ENCODE measurements at places on chromosomes 11 and 22. TPM values are rescaled to one million over a fixed set of nuclear protein-coding genes. Genes with fewer than 3 reads are reported as not detected.

DNA sequence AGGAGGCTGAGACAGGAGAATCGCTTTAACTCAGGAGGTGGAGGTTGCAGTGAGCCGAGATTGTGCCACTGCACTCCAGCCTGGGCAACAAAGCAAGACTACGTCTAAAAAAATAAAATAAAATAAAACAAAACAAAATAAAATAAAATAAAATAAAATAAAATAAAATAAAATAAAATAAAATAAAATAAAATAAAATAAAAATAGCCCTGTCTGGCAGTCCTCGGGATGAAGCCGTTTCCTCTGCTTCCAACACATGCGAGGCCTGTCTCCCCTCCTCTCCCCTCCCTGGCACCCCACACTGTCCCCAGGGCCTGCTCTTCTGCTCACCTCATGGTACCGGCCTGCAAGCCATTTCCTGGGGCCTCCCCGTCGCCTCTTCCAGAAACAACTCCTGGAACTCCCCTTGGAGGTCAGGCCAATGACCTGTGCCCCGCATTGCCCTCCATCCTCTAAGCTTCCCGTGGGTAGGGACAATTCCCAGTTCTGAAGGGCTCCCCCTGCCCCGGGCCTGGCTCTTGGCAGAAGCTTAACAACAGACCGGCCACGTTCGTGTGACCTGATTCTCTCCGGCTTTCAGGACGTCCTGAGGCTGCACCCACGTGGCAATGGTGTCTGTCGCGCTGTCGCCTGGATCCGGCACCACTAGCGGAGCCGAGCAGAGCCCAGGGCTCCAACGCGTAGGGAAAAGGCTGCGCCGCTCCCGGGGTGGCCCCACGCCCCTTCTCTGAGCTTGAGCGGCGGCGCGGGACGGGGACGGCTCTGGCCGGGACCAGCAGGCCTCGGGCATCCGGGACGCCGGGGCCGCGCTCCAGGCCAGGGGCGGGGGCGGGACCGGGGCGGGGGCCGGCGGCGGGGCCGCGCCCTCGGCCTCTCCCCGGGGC lies 456 bp upstream of the PARVB start:
- peak; percentile 53 for DNase-seq

GRCh38 chr11:11279956-11280689 lies 72.9 kb downstream of the CSNK2A3 start:
- DNase-seq = no peak

GRCh38 chr11:73265853-73266645 lies 6.1 kb upstream of the P2RY6 start:
- DNase-seq = no peak

- DNase-seq = peak; percentile 58
Observed at GRCh38 chr22:36510966-36511881, 4.4 kb upstream of the FOXRED2 start.

DNA sequence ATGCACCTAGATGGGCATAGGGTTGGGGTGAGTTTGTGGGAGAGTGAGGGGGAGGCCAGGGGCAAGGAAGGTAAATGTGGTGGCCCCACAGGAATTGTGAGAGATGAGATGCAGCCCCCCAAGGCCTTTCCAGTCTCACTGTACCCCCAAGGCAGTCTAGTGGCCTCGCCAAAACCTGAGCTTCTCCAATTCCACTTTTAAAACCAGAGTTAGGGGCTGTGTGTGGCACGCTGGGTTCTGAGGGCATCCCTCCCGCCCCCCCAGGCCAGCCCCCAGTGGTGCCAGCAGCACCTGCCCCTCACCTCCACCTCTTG lies 40.4 kb downstream of the KCNC1 start:
- DNase-seq = no peak

- DNase-seq = no peak
Observed at GRCh38 chr11:69948256-69949141, 129.3 kb upstream of the FGF3 start.

- DNase-seq = no peak
Observed at GRCh38 chr11:57324154-57324885, 432 bp downstream of the TNKS1BP1 start.

DNA sequence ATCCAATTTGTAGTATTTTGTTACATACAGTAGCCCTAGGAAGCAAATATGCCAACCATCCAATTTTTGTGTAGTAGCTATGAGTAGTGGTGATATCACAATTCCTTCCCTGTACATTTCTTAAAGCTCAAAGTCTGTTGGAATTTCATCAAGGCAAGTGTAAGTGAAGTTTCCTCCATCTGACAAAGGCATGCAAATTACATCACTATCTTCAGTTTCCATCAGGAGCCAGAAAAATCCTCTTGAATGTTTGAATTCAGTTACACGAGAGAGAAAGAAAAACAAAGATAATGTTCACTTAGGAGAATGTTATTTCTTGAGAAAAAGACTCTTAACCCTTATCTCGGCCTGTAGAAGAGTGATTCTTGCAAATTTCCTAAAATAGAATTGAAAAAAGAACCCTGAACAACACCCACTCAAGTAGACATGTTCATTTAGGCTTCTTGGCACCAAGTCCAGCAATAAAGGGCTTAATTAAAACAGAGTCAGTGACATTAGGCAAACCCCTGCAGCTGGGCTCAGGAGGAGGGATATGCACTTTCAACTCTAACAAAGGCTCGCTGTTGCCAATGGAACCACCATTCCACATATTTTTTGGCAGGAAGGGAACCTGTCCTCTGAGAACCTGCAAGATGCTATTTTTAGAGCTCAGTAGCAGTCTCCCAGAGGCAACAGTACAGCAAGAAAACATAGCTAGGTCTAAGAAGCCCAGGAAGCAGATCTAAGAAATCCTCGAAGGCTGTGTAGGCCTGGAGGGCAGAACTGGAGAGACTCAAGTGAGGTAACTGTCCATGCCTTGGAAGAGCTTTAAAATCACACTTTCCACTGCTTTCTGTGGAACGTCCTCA lies 144.6 kb downstream of the CCDC81 start:
- no peak for DNase-seq

DNA sequence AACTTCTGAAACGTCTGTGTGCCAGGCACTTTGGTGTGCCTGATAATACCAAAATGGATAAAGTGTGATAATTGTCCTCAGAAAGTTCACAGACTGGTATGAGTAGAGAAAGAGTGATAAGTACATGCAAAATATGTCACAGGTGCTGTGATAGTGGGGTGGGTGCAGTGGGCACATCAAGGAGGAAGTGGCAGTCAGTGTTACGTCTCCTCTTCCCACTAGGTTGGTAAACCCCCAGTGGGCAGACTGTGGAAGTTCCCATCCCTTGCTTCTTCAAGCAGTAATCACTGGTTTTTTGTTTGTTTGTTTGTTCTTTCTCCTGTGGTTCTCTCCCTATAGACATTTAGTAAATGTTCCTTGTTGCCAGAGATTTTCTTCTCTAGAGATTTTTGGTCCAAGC lies 5.4 kb downstream of the RNF121 start:
- DNase-seq = no peak

DNA sequence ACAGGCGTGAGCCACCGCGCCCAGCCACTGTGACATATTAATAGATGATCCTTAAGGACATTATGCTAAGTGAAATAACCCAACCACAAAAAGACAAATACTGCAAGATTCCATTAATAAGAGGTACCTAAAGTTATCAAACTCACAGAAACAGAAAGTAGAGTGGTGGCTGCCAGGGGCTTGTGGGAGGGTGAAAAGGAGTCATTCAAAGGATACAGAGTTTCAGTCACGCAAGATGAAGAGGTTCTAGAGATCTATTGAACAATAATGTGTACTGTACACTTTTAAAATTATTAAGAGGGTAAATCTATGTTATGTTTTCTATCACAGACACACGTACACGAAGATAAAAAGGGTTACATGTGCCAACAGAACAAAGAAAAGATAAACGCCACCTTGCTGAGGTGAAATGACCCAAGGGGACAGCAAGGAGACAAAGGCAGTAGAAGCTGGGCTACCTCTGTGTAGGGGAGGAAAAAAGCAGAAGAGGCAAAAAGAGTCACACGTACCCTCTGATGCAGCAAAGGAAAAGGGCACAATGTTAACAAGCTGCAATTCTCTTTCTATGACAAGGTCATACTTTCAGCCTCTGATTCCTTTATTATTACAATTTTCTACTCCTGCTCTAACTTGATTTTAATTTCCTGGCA lies 65.3 kb downstream of the AMBRA1 start:
- no peak for DNase-seq

GRCh38 chr11:69882270-69882608 lies 63.0 kb upstream of the FGF3 start:
- no peak for DNase-seq

DNA sequence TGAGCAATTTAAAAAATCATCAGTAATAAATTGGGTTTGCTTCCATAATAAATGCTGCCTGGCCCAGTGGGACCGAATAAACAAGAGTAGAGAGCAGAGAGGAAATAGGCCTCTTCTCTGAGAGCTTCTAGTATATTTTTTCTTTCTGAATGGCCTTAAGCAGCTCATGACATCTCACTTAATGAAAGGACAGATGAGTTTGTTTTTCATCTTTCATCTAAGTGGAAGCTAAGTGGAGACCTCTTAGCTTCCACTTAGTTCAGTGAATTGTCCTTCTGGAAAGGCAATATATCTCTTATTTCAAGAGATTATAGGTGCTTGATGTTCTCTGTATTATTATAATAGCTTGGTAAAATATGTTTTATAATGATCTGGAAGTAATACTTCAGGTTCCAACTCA lies 245.9 kb upstream of the ANO3 start:
- no peak for DNase-seq

- DNase-seq = peak; percentile 33
Observed at GRCh38 chr11:104934594-104934993, 33.8 kb downstream of the CASP4 start.

GRCh38 chr22:20507253-20508066 lies at the start of gene MED15:
TSS of gene MED15 (plus strand) at chr22:20507610. CDS start at chr22:20507679, 69 bp downstream.
- DNase-seq = peak; percentile 95

DNA sequence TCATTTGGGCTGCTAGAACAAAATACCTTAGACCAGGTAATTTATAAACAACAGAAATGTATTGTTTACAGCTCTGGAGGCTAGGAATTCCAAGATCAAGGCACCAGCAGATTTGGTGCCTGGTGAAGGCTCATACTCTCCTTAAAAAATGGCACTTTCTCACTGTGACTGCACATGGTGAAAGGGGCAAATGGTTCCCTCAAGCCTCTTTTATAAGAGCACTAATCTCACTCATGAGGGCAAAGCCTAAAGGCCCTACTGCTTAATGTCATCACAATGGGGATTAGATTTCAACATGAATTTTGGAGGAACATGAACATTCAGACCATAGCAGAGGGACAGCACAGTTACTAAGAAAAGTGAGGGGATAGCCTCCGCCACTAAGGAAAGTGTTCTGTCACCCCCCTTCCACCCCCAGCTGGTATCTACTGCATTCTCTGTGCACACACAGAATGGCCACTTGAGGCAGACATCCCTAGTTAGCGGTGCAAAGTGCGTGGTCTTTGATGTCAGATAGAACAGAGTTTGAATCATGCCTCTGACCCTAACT lies 47.2 kb upstream of the CEP295 start:
- peak; percentile 54 for DNase-seq

- DNase-seq = no peak
Observed at GRCh38 chr11:67256477-67257135, 9.7 kb upstream of the GRK2 start.

GRCh38 chr11:78138694-78139421 lies 568 bp downstream of the ALG8 start:
- DNase-seq = peak; percentile 62

DNA sequence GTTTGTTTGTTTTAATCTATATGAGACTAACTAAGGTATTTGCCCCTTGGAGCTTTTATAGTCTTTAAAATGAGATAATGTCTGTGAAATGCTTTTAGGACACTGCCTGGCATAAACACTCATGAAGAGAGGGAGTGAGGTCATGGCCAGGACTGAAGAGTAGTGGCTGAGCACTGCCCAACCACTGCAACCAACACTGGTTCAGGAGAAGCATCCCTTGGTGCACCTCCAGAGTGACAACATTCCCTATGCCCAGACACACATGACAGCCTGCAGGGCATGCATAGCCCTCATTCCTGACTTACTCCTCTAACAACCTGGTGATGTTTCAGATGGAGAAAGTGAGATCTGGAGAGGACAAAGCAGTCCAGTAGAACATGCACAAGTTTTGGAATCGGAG lies 36.1 kb downstream of the ME3 start:
- no peak for DNase-seq

- DNase-seq = no peak
Observed at GRCh38 chr11:76910620-76911414, 50.1 kb downstream of the ACER3 start.

GRCh38 chr11:2621894-2622293 lies 77.9 kb downstream of the KCNQ1OT1 start:
- no peak for DNase-seq

DNA sequence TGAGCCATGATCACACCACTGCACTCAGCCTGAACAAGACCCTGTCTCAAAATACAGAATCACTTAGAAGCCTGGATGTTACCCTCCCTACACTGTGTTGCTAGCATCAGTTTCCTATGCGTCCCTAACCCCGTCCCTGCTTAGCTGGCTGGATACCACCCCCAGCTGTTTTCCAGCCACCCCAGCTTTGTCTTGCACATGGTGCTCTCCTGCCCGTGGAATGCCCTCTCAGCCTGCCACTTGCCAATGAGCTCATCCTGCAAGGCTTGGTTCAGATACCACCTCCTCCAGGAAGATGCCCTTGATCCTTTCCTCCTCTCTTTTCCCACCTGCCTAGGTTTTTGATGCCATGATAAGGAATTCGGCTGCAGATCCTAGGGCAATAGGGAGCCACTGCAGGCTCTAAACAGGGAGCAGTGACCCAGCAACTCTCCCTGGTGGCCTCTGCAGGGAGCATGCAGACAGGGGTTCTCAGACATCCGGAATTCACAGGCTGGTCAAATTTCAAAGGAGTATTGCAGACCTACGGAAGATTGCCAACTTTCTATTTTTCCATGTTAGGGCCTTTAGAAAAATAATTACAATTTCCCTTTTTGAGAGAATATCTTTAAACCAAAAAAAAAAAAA lies 52.7 kb upstream of the WNT7B start:
- DNase-seq = no peak

DNA sequence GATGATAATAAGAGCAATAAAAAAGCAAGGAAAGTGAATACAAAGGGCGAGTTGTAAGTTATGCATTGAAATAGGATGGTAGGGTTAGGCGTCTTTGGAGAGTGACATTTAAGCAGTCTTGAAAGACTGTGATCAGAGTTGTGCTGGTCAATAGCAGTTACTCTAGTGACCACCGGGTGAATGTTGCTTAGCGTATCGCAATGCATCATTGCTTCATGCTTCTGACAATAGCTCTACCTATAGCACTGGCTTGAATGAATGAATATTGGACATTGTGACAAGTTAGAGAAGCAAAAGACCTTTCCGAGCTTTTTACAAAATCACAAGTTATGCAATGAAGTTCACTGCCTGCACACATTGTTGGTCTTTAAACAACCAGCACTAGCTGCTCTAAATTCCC lies 7.7 kb upstream of the OR8B12 start:
- DNase-seq = no peak

GRCh38 chr11:129951201-129951865 lies 51.3 kb downstream of the PRDM10 start:
- DNase-seq = no peak

SLC15A3 gene
- 2.0 TPM for total RNA-seq

LARGE2 gene
- 0.71 TPM for total RNA-seq

UFD1 gene
- total RNA-seq = 97.2 TPM

FUT4 gene
- total RNA-seq = 7.0 TPM

CST6 gene
- total RNA-seq = not detected

OR10D3 gene
- not detected for total RNA-seq
